ENCODE measurements at places on chromosomes 13 and 19.

DNA sequence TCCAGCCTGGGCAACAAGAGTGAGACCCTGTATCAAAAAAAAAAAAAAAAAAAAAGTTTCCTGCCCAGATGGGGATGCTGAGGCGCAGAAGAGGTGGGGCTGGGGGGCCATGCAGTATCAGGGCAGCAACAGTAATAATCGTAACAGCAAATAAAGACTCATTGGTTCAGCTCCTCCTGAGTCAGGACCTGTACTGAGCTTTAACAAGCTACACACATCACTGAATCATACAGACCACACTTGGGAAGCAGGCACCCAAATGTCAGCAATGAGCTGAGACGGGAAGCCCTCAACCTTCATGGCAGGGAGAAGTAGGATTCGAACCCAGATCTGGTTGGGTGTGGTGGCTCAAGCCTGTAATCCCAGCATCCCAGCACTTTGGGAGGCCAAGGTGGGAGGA, 10.6 kb upstream of the DPF1 start:
- DNase-seq = no peak

DNA sequence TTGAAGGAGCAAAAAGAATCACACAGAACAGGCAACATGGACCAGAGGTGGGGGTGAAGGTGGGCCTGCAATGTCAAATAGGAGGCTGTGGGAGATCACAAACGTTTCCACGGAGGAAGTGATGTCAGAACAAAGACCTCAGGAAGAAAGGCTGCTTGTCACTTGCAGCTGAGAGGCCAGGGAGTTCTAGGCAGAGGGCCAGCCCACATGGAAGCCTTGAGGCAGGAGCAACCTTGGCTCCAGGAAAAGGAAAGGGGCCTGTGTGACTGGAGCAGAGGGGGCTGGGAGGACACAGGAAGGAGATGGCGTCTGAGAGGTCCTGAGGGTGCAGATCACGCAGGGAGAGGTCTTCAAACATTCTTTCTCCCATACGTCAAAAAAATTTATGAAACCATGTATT, 16.3 kb downstream of the ZNF160 start:
- no peak for DNase-seq

DNA sequence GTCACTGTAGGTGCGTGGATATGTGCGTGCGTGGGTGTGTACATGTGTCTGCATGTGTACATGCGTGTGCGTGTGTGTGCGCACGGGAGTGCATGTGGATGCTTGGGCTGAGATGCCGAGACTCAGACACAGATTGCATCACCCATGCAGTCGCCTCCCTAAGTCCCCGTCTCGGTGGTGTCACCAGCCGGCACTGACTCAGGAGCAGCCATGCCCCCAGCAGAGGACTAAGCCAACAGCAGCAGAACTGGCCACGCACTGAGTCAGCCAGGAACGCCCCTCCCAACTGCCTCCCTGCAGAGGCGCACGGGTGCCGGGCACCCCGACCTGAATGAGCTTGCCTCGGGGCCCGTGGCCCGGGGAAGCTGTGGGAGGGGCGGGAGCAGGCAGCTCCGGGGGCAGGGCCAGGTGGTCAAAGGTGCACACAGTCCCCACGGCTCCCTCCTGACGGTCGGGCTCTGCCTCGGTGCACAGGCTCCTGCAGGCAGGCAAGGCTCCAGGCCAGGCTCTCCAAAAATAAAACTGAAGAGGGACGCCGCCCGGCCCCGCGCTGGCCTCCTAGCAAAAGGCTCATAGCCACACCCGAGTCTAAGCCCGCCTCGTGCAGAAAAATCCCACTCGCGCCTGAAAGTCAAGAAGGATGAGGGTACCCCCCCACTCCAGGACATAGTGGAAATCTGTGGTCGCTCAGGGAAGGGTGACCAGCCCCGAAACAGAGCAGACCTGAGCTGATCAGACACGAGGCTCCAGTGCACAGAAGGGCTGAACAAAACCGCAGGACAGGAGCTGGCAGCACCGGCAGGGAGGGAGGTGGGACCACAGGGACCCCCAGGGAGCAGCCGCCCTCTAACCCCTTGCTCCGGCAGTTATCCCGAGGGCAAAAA, 49.2 kb downstream of the GADD45B start:
- DNase-seq = no peak

DNA sequence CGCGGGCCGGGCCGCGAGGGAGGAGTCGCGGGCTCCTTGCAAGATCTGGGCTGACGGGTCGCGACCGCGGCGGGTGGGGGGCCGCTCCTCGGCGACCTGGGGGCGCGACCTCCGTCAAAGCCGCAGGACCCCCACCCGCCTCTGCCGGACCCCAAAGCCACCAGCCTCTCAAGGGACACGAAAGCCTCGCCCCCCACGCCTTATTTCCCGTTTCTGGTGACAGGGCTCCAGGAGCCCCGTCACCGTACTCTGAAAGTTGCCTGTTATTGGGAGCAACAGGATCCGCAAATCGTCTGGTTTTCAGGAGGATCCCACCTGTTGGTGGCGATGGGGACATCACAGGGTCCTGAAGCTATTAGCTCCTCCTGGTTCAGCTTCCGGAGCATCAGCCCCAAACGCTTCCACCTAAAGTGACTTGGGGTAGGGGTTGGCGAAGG, 530 bp downstream of the MAU2 start:
- DNase-seq = peak; percentile 14

DNA sequence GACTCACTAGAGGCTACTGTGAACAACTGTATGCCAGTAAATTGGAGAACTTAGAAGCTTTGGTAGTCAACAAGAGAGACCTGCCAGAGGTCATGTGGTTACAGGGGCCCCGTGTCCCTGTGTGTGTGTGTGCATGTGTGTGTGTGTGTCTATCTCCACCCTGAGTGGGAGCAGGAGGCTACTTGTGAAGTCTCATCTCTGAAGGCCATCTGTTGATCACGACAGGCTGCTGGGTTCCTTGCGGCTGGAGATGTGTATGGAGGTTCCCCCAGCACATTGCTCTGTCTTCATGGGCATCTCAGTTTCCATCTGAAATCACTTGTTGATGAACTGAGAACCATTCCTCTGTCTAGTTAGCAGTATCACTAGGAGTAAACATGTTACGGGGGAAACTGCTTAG, 58.2 kb upstream of the TEX29 start:
- DNase-seq = no peak

GRCh38 chr19:7652061-7652641, 15.2 kb downstream of the STXBP2 start:
- peak; percentile 87 for DNase-seq

- DNase-seq = peak; percentile 71
Observed at GRCh38 chr13:27379694-27380641, 44.5 kb upstream of the GTF3A start.

DNA sequence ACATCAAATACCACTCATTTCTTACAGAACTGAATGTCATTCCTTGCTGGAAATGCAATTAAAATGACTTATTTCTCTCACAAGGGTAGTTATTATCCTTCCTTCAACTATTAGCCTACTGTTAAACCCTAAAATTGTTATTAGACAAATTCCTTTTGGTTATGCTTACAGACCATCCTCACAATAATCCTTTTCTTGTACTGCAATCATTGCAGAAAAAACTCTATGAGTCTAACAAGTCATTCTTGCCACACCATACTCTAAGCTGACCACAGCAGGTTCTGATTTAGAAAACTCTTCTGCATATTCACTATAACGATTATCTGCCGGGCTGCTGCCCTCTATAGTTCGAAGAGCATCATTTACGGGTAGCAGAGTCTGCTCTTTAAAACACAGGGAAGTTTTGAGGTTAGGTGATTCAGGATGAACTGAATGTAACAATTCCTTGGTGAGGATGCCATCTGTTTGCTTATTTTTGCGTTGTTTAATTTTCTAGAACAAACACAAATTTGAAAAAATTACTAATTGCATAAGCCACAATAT, 38.2 kb downstream of the MTMR6 start:
- no peak for DNase-seq

DNA sequence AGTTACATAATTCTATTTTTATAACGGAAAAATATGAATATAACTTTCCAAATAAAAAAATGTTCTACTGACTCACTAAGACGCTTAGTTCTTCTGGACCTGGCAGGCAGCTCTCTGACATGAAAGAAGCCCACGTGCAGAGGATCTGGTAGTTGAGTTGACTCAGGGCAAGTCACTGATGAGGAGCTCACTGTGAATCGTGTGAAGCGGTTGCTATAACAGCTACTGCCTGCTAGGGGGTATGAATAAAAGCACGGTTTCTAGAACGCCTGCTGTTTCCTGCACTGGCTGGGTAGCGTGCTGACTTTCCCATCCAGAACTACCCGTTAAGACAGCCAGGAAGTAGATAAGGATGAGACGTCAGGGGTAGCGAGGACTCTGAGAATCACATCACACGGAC, 54.7 kb upstream of the WASF3 start:
- DNase-seq = peak; percentile 39

DNA sequence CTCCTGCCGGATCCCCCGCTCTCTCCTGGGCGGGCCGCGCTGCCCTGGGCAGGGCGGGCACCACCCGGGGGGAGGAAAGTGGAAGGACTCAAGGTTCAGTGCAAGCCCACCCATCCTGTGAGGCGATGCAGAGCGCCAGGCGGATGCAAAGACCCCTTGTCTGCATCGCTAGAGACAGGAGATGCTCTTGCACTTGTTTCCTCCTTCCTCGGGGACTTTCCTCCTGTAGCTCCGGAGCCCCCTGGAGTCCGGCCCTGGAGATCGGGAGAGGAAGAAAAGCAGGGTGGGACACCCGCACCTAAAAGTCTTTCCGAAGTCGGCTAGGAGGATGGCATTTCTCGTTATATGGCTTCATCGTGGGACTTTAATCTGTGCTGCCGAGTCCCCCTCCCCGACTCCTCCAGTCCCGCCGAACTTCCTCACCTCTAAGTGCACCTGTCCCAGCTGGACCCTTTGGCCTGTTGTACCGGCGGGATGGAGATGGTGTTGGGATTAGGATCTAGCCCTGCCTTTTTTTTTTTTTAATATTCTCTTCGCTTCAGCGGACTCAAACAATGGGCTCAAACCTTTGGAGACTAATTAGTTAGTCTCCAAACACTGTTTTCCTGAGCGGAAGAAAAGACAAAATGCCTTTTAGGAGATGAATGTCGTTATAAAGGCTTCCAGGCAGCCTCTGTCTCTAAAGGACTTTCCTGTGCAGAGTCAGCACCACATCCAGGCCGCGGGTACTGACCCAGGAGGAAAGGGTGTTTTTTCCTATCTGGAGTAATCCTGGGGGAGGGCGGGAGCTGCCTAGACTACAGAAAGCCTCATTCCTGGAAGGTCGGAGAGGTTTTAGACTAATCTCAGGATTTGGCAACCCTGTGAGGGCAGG, 725 bp downstream of the FAM124A start:
- DNase-seq = no peak

DNA sequence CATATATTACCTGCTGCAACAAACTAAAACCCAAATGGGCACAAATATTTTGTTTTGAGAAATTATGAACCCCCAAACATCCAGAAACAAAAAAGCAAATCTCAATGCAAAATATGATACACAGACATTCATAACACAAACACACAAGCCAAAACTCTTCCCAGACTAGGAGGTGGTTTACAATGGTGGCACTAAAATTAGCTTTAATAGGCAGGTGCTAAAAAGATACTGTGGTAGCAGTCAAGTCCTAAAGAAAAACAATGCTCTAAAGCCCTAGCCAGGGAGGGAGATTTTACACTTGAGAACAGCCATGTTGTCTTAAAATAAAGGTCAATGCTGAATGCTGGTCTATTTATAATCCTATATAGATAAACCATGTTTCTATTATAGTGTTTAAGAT, 65.0 kb downstream of the DOCK9 start:
- DNase-seq = no peak

DNA sequence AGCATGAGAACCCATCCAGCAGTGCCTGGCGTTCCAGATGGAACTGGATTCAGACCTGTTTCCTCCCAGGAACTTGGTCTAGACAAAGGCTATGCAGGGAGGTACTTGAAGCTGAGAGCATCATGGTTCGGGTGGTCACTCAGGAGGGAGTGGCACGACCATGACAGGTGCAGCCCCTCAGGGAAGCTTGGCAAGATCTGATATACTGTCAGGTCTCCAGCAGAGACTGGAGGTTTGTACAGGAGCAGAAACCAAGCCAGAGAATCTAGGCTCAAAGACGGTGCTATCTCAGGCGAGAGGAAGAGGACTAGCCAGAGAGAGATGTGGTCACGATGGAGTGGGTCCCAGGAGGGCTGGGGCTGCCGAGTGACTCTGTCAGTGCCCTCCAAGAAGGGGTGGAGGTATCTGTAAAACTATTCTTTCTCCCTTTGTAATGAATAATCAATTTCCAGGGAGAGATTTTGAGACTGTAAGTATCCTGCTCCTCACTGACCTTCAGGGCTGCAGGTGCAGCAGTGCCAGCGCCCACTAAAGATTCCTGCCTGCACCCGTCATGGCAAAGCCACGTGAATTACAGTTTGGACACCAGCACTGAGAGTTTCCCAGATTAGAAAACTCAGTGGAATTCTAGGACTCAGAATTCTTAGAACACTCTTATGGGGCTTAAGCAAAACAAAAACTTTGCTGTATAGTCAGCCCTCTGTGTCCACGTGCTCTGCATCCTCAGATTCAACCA, 10.2 kb upstream of the DCUN1D2 start:
- DNase-seq = no peak

- peak; percentile 32 for DNase-seq
Observed at GRCh38 chr13:30111810-30112209, 195.5 kb downstream of the KATNAL1 start.

GRCh38 chr13:25179011-25179410, 6.9 kb upstream of the AMER2 start:
- no peak for DNase-seq

DNA sequence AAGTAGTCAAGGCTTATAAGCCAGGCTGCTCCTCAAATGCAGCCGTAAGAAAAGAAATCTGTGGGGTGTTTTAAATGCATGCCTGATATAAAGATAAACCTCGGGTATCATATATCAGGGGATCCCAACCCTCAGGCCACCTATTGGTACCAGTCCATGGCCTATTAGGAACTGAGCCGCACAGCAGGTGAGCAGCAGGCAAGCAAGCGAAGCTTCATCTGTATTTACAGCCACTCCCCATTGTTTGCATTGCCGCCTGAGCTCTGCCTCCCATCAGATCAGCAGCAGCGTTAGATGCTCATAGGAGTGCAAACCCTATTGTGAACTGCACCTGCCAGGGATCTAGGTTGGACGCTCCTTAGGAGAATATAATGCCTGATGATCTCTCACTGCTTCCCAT, 233.5 kb upstream of the SERP2 start:
- no peak for DNase-seq

- no peak for DNase-seq
Observed at GRCh38 chr13:108120302-108120701, 95.0 kb downstream of the LIG4 start.

GRCh38 chr19:14164724-14165493, 28.5 kb upstream of the ASF1B start:
- no peak for DNase-seq

- DNase-seq = no peak
Observed at GRCh38 chr19:18939922-18940768, 872 bp downstream of the HOMER3 start.

DNA sequence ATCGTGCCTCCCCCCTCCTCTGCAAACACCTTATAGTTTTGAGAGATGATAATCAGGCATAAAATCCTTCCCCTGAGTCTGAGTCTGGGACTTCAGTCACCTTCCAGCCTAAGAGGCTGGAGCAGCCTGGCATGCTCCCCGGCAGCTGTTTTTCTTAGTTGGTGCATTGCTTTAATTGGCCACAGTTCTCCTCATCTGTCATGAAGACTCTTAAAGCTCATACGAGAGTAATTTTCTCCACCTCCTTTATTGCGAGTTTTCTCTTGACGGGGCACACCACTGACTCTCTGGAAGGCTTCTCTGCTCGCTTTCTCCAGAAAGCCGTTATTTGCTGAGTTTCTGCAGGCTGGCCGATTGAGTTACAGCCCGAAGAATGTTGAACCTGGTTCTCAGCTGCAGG, 310.5 kb downstream of the ATP8A2 start:
- DNase-seq = no peak
